Endothelial cell (in vitro differentiated cells): ENCODE measurements at places on chromosomes 13 and 19.

- no peak for DNase-seq
These were observed 107.1 kb upstream of the MIR17HG start for GRCh38 chr13:91240341-91240740.

- DNase-seq: no peak
These were observed 49.5 kb downstream of the RFX2 start for GRCh38 chr19:6060600-6061375.

- DNase-seq: no peak
These were observed 696.2 kb upstream of the SLITRK5 start for GRCh38 chr13:86974995-86975328.

DNA sequence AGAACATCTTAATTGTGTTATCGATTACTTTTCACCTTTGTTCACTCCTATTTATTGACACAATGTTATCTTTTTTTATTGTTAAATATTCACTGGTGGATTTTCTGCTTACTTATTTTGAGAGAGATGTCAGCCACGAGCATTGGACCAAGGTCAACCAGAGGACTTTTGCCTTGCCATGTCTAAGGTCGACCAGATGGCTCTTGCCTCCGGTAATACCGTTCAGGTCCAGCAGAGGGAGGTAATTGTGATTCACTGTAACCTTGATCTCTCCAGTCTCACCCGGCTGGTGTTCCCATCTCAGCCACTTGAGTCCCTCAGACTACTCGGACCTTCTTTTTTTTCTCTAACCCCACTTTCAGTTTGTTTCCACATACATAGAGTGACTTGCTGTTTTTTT, 1438.1 kb downstream of the UQCRFS1 start:
- DNase-seq: no peak

DNA sequence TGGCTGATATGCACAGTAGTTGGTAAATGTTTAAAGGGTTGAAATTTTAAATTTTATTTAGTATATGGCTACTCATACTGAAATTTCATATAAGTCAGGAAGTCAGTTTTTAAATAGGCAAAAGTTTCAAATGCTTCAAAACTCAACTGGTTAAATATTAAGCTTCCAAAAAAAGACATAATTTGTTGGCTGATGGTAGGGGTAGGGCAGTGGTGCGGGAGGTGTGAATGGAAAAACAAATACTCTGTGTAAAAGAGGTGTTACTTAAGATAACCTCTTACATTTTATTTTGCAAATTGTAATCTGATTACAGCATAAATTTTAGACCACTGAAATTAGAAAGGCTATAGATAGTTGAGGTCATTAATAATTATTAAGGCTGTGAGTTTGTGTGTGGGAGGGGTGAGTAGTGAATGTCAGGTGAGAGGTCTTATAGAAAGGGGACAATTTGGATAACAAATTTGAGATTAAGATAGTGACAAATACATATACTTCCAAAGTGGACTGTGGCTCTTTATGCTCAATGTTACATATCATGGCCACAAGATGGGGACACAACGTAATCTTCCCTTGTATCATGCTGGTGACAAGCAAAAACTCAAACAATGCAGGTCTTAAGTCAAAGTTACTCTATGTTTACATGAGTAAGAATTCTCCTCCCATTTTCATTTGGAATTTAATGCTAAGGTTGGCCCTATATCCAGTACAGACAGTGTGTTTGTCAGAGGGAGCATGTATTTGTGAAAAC, 36.6 kb upstream of the OXGR1 start:
- peak; percentile 15 for DNase-seq

DNA sequence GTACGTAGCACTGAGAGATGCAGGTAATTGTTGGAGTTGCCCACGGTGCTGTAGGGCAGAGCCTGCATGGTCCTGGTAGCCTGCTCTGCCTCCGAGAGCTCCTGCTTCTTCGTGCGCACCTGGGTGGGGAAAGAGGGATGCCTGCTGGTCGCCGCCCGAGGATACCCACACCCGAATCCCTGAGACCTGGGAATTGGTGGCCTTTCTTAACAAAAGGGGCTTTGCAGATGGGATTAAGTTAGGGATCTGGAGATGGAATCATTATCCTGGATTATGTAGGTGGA, 9.4 kb downstream of the C3 start:
- no peak for DNase-seq

GRCh38 chr19:54418030-54418929, 3.0 kb downstream of the TTYH1 start:
- no peak for DNase-seq

DNA sequence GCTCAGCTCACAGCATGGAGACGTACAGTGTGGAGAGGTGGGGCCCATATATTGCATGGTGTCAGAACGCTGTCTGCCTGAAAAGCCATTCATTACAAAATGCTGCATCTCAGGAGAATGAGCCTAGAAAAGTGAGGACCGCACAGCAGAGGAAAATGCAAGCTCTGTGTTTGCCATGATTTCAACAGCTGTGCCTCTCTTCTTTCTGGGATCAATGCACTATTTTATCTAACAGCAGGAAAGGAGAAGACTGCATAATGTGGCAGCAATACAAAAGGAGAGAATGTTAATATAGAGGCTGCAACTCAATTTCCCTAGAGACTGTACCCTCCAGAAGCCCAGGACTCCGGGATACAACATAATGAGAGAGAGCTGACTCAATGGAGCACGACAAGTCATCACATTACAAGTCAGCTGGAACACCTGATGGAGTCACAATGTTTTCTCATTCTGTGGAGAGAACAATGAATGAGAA, 368.0 kb downstream of the FGF14 start:
- DNase-seq: no peak

DNA sequence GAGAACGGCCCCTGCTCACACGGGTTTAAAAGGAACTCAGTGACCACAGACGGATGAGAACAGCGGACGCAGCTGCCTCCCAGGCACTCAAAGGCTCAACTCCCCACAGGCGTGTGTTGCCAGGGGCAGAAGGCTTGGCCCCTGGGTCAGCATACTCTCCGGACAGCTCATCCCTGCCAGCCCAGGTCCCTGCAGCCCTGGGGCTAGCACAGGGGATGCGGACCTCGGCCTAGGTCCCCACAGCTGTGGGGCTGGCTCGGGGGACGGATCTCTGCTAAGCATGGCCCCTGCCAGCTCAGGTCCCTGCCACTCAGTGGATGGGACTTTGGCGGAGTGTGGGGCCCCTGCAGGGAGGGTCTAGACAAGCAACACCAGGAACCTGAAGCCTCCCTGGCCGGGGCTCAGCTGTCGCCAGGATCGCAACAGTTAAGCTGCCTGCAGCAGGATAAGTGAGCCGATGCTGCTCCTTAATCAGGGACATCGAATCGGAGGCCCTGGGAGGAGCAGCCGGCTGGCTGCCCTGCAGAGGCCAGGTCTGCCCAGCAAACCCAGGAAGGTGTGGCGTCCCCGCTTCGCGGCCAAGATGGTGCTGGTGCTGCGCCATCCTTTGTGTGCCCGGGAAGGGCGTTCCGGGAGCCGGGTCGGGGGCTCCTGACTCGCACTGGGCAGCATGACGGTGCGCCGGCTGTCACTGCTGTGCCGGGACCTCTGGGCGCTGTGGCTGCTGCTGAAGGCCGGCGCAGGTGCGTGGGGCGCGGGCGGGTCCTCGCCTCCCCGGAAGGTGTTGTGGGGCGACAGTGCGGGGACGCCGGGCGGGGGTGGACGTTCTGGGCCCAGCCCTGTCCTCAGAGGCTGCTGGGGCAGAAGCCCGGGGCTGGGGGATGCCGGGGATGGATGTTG, 32.5 kb downstream of the MCF2L start:
- DNase-seq: no peak

DNA sequence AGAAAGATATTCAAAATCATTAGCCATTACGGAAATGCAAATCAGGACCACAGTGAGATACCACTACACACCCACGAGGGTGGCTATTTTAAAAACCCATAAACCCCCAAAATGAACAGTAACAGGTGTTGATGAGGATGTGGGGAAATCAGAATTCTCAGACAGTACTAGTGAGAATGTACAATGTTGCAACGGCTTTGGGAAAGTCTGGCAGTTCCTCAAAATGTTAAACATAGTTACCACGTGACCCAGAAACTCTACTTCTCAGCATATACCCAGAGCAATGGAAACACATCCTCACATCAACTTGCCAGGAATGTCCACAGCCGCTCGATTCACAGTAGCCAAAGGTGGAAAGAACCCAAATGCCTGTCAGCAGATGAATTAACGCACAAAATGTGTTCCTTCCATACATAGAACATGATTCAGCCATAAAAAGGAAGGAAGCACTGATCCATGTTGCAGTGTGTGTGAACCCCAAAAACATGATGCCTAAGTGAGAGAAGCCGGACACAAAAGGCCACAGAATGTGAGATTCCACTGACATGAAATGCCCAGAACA, 7.0 kb downstream of the PLVAP start:
- DNase-seq: no peak

DNA sequence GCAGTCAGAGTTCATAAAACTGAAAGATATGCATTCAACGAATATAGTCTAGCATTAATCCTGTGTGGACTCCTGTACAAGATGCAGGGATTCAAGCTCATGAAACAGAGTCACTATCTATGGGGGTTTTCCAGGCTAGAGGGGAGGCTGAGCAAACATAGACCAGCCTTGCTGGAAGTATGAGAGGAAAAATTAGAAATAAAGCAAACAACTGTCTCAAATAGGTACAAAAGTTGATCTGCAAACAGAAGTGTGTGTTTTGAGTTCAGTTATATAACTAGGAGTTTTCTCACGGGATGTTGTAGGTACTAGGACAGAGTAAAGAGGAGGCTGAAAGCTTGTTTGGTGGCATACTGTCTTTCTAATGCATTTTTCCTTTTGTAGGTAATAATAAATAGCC, 8.5 kb upstream of the LGALS14 start:
- no peak for DNase-seq

DNA sequence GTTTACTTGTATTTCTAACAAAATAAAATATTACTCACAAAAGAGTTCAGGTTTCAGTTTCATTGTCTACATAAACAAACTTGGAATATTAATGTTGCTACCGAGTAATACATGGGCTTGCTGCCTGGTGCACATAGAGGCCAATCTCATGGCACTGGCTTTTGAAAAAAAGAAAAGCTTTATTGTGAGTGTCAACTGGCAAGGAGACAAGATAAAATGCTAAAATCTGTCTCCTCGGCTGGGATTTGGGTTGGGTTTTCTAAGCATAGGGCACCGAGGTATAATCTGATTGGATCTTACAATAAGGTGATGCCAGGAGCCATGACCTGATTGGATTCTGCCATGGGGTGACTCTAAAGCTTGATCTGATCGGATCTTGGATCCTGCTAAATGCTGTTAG, 1519.9 kb upstream of the MIR17HG start:
- DNase-seq: no peak

GRCh38 chr19:38617764-38618589, at the start of gene MAP4K1:
TSS of gene MAP4K1 (minus strand) at chr19:38617953. CDS start at chr19:38617895, 58 bp downstream.
- DNase-seq: no peak

GRCh38 chr19:35558400-35559280, 4.8 kb downstream of the ATP4A start:
- DNase-seq: no peak

GRCh38 chr13:94236872-94237271, 242.6 kb downstream of the DCT start:
- no peak for DNase-seq

DNA sequence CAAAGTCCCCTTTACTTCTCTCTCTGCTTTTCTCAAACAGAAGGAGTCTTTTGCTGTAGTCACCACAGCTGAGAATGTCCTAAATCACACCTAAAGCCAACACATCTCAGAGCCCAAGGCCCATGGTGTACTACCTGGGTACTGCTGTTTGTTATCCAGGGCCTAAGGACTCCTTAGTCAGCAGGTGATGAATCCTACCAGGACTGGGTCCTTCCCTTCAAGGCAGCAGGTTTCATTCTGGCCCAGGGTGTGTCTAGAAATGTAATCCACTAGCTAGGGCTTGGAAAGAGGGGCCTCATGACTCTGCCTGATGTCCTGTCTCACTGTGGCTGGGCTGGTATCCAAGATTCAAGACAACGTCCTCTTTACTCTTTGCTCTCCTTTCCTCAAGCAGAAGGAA, 36.2 kb upstream of the ENOX1 start:
- no peak for DNase-seq
